GM23248 (cell line): ENCODE measurements at places on chromosomes 3 and 15.

GRCh38 chr15:65824031-65824743 is 32.1 kb upstream of the DENND4A start:
- DNase-seq, result peak; percentile 79

- no peak for DNase-seq
These were observed 355.5 kb downstream of the OCA2 start for GRCh38 chr15:27743638-27744037.

- no peak for DNase-seq
These were observed 2.2 kb upstream of the CRTAP start for GRCh38 chr3:33111581-33111980.

DNA sequence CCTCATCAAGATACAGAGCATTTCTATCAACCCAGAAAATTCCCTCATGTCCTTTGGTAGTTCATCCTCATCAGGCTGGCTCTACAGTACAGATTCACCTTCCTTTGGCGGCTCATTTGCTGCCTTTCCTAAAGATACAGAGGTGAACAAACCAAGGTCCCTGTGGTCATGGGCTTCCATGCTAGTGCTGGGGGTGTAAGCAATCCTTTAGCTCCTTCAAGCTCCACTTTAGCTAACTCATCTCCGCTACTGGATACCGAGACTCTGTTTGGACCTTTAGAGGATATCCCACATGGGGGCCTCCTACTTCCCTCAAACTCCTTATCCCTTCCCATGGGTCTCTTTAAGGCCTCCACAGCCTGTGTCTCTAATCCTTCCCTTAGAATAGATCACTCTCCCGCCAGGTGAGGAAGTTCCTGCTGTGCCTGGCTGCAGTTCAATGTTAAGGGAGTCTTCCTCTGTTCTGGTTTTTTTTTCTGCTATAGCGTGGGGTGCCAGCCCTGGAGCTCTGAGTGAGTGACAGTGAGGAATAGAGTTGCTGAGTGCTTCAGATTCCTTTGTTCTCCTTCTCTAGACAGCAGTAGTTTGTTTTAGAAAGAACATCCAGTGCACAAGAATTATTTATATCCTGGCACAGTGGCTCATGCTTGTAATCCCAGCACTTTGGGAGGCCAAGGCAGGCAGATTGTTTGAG is 30.7 kb downstream of the CLEC3B start:
- no peak for DNase-seq

GRCh38 chr3:36743826-36744225 is 20.5 kb downstream of the DCLK3 start:
- DNase-seq, result no peak

GRCh38 chr3:198113206-198114053 is 153.4 kb downstream of the LMLN start:
- peak; percentile 28 for DNase-seq
